Fibroblast of the conjunctiva (primary cell): ENCODE measurements at places on chromosomes 13 and 19.

DNA sequence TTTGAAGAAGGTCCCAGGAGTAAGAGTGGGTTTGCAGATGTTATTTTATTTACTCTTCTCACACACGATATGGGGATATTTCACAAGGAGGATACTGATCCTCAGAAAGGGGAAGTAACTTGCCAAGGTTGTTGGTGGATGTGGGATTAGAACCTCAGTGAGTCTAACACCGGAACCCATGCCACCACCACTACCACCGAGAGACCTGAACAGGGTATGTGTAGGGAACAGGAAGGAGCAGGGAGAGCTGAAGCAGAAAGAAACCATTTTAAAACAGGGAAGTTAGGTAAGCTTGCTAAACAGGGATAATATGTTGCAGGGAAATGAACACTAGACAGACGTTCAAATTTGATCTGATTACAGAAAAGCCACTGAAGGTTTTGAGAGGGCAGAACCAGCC lies 11.6 kb upstream of the CEACAM3 start:
- DNase-seq = no peak

- no peak for DNase-seq
Measured at GRCh38 chr13:109630271-109630670, 156.1 kb downstream of the IRS2 start.

GRCh38 chr13:74773248-74773647 lies 639.0 kb upstream of the KLF12 start:
- no peak for DNase-seq

DNA sequence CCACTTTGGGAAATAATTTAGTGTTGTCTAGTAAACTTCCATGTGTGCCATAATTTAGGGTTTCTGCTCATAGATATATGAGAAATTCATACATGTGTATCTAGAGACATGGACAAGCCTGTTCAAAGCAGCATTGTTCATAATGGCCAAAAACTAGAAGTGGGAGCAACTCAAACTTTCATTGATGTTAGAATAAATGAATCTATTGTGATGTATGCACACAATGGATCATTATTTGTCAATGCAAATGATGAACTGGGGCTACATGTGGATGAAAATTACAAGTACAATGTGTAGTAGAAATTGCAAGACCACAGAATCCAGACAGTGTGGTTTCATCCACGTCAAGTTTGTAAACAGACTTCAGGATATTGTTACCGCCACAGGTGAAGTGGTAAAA lies 284.7 kb downstream of the SLC7A1 start:
- DNase-seq = no peak

DNA sequence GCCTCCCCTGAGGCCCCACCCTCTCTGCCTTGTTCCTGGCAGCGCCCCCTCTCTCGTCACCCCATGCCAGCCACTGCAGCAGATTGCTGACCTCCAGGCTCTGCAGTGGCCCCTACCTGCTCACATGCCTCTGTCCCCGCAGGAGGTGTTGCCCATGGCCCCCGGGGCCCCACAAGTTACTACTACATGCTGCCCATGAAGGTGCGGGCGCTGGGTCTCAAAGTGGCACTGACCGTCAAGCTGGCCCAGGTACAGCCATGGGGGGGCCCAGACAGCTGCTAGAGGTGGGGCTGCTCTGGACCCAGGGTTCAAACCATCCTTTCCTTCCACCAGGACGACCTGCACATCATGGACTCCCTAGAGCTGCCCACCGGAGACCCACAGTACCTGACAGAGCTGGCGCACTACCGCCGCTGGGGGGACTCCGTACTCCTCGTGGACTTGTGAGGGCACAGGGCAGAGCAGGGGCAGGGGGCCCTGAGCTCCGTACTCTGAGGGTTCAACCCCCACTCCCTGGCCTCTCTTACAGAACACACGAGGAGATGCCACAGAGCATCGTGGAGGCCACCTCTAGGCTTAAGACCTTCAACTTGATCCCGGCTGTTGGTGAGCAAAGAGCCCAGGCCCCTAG lies 6.2 kb downstream of the MRPL4 start:
- no peak for DNase-seq

DNA sequence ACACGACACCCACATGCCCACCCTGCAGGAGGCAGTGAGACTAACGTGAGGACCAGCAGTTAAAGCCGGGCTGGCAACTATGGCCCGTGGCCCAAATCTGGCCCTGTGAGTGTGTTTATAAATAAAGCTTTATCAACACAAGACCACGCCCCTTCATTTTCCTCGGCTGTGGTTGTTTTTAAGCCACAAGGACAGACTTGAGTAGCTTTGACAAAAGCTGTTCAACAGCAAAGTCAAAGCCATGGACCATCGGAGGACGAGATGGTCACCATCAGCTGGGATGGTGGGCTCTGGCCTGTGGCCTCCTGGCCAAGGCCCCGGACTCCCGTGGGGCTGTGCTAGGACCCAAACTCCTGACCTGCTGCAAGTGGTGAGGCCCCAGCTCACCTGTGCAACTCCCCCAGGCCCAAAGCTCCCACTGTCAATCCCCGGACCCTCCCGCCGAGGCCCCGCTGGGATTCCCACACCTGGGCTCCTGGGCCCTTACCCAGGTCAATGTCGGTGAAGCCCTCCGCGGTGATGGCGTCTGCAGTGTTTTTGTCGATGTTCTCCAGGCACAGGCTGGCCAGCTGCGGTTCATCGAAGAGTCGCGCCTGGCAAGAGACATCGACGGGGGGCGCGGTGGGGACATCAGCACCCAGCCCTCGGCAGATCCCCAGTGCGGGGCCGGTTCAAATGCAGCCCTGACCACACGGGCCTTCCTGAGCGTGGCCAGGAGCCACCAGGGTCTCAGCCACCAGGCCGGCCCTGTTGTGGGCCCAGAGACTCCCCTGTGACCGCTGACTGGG lies 25.1 kb downstream of the BTBD2 start:
- DNase-seq = no peak

GRCh38 chr13:46341112-46341711 lies 45.8 kb downstream of the RUBCNL start:
- peak; percentile 20 for DNase-seq

DNA sequence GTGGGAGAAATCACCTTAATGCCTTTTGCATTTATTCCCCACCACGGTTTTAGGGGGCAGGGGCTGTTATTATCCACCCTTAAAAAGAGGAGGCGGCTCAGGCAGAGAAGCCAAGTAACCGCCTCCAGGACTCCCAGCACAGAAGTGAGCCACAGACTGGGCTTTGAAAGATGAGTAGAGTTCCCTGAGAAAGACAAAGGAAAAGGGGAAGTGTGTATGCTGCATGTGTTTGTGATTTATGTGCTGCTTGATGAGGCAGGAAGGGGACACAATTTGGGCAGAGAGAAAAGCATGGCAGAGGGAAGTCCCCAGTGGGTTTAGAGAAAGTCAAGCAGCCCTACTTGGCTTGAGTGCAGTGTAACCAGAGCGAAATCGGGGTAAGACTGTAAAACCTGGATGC lies 85.0 kb downstream of the DOCK9 start:
- no peak for DNase-seq

GRCh38 chr13:28299916-28300315 lies 161.6 kb downstream of the PAN3 start:
- DNase-seq = no peak

- no peak for DNase-seq
Measured at GRCh38 chr13:73731564-73731963, 402.6 kb downstream of the KLF12 start.

DNA sequence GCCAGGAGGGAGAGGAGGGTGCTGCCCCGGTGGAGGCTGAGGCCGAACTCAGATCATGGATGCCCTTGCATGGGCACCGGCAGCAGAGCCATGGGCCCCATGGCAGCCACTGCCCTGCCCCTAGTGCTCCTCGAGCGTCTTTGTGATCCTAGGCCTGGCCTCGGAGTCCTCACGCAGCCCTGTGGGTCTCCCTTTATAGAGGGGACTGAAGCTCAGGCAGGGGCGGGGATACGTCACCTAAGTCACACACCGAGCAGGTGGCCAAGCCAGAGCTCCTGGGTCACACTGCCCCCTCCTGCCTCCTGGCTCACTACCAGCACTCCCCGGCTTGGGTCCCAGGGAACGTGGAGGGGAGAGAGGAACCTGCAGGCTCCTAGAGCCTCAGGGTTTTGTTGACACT lies 28.7 kb downstream of the DHX34 start:
- no peak for DNase-seq
